ENCODE measurements at places on chromosomes 16 and 17.

GRCh38 chr16:70421473-70422311, 17.2 kb downstream of the ST3GAL2 start:
- no peak for DNase-seq

DNA sequence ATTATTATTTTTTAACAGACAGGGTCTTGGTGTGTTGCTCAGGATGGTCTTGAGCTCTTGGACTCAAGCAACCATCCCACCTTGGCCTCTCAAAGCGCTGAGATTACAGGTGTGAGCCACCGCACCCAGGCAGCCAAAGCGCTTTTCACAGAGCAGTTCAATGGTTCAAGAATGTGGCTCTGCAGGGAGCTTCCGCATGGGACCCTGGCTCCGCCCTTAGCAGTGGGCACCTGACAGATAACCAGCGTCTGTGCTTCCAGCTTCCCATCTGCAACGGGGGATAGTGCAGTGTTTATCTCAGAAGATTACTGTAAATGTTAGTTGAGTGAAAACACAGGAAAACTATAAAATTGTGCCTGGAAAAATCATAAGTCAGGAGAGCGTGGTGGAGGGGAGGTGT, 99.4 kb downstream of the KCNJ12 start:
- no peak for DNase-seq

DNA sequence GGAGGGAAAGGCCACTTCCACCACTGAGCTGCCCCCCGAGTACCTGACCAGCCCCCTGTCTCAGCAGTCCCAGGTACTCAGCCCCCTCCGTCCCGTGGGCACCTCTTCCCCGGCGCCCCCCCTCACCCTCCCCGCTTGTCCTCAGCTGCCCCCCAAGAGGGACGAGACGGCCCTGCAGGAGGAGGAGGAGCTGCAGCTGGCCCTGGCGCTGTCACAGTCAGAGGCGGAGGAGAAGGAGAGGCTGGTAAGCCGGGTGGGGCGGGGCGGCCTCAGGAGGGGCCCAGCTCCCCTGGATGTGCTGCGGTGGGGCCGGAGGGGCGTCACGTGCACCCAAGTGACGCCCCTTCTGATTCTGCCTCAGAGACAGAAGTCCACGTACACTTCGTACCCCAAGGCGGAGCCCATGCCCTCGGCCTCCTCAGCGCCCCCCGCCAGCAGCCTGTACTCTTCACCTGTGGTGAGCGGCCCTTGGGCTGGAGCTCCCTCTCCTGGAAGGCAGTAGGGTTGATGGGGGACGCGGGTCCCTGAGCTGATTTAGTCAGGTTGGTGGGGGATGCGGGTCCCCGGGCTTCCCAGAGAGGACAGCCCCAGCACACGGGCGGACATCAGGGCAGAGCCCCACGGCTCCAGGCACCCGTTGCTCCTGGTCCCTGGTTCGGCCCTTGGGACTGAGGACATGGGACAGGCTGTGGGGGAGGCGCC, 9.5 kb upstream of the MRPL12 start:
- no peak for DNase-seq

DNA sequence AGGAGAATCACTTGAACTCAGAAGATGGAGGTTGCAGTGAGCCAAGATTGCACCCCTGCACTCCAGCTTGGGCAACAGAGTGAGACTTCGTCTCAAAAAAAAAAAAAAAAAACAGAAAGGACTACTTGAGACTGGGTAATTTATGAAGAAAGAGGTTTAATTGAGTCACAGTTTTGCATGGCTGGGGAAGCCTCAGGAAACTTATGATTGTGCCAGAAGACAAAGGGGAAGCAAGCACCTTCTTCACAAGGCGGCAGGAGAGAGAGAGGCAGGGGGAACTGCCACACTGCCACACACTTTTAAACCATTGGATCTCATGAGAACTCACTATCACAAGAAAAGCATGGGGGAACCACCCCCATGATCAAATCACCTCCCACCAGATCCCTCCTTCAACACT, 9.0 kb upstream of the MILR1 start:
- DNase-seq = no peak

GRCh38 chr17:31250229-31250628, 46.8 kb downstream of the OMG start:
- DNase-seq = no peak

- no peak for DNase-seq
Observed at GRCh38 chr17:17313350-17313991, 10.3 kb downstream of the NT5M start.

DNA sequence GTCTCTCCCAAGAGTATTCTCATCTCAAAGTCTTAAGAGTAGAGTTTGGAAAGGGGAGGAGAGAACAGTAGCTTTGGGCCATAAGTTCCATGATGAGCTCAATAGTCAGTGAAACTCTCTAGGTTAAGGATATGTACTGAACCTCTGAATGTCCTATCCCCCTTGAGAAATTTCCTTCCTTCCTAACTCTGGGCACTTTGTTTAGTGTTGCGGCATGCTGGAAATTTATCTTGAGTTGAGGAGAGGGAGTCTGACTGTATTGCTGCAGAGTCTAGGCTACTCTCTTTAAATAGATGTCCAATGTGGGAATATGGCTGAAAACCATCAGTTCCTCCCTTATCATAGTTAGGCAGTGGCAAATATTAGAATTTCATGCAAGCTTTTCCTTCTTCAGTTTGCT, 16.1 kb downstream of the MRTFB start:
- DNase-seq = no peak

- DNase-seq = no peak
Observed at GRCh38 chr17:78831688-78832540, 8.7 kb downstream of the USP36 start.

GRCh38 chr17:62098623-62099231, 33.6 kb upstream of the MED13 start:
- DNase-seq = no peak

GRCh38 chr16:84819644-84820304, at the start of gene CRISPLD2:
CRISPLD2 (plus strand) TSS chr16:84819985; CDS start chr16:84838496, 18,511 bp downstream.
- peak; percentile 10 for DNase-seq

DNA sequence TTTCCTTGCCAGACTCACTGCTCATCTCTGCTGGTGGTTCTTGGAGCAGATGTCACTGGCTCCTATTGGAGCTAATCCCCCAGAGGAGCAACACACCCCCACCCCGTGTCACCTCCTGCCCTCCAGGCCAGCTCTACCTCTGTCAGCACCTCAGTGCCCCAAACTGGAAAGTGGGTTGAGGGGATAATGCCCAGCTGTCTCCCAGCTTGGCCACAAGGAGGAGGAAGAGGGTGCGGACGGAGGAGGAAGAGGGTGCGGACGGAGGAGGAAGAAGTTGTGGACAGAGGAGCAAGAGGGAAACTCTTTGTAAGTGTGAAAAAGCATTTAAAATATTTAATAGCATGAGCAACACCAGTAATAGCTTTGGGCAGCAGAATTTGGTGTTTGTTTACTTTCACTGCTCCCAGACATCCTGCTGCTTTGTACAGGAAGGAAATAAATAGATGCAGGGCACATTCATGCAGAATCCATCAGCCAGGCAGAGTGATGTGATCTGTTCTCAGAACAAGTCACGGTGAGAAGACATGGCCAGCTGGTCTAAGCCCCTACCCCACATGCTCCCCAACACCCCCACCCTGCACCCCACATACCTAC, 82.5 kb downstream of the C17orf67 start:
- no peak for DNase-seq

DNA sequence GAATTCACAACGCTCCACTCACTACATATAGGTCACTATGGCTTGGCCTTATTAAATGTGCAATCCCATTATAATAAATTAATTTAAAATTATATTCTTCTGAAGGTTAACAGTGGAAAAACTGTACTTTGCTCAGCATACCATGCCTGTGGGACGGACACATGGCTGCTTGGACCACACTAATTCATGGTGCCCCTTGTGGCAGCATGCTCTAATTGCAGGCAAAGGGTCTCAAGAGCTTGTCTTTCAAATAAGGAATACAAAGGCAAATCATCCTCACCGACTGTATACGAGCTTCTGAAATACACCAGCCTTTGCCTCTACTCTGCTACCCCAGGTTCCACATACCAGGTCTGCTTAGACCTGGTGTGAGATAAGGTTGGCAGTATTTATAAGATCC, 11.7 kb downstream of the SMPD3 start:
- DNase-seq = no peak

DNA sequence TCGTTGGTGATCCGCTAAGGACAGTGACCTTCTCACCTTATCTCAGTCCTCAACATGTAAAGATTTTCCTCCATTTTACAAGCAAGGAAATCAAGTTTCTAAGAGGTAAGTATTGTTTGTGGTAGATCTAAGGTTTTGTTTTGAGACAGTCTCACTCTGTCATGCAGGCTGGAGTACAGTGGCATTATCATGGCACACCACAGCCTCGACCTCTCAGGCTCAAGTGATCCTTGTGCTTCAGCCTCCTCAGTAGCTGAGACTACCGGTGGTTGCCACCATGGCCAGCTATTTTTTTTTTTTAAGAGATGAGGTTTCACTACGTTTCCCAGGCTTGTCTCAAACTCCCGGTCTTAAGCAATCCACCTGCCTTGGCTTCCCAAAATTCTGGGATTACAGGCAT, 34.9 kb downstream of the PRKCA start:
- no peak for DNase-seq

- DNase-seq = no peak
Observed at GRCh38 chr17:48915459-48916282, 7.5 kb downstream of the UBE2Z start.

- DNase-seq = no peak
Observed at GRCh38 chr16:89170346-89171215, 967 bp upstream of the CDH15 start.

- DNase-seq = no peak
Observed at GRCh38 chr17:75681289-75681688, 14.2 kb downstream of the SAP30BP start.

GRCh38 chr16:50521246-50521900, 26.8 kb upstream of the NKD1 start:
- DNase-seq = no peak

DNA sequence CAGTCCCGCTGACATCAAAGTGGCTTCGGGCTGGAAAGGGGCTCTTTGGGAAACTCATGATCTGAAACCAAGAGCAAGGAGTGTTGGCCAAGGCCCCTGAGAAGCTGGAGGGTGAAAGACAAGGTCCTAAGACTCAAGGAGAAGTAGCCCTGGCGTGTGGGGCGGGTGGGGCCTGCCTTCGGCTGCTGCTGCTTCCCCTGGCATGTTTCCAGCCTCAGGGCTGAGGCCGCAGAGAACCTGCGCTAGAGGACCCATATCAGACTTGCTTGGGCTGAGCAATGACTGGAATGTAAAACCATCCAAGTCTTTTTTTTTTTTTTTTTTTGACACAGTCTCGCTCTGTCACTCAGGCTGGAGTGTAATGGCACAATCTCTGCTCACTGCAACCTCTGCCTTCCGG, 67.5 kb upstream of the GCSH start:
- no peak for DNase-seq

DNA sequence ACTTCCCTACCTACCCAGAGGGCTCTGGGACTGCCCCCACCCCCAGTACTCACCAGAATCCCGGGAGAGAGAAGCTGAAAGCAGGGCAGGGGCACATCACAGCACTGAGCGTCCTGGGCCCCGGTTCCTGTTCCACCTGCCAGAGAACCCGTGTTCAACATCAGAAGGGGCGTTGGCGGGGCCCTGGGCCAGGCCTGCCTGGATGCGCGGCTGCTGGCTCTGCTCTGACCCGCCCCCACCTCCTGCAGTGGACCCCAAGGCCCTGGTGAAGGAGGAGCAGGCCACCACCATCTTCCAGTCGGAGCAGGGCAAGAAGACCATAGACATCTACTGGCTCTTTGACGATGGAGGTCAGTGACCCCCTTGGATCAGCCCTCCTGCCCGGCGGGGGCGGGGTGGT, 27.7 kb downstream of the SLC12A3 start:
- no peak for DNase-seq

DNA sequence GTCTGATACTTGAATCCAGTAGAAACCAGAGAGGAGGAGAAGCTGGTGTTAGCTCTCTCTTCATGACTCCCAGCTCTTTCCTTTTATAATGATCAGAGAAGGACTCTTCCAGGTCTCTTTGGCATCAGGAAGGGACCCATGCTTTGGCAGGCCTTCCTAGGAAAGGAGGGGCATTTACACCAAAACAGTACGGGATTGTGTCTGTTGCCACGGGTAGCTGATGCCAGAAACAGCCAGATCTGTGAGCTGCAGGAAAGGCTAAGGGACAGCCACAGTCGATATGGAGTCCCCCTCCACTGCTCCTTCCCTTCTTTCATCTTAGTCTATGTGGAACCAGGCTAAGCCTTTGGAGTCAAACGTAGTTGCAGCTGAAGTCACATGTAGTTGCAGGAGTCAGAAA, 9.3 kb downstream of the CEP295NL start:
- DNase-seq = no peak

- no peak for DNase-seq
Observed at GRCh38 chr16:79825002-79825401, 224.5 kb upstream of the MAF start.

DNA sequence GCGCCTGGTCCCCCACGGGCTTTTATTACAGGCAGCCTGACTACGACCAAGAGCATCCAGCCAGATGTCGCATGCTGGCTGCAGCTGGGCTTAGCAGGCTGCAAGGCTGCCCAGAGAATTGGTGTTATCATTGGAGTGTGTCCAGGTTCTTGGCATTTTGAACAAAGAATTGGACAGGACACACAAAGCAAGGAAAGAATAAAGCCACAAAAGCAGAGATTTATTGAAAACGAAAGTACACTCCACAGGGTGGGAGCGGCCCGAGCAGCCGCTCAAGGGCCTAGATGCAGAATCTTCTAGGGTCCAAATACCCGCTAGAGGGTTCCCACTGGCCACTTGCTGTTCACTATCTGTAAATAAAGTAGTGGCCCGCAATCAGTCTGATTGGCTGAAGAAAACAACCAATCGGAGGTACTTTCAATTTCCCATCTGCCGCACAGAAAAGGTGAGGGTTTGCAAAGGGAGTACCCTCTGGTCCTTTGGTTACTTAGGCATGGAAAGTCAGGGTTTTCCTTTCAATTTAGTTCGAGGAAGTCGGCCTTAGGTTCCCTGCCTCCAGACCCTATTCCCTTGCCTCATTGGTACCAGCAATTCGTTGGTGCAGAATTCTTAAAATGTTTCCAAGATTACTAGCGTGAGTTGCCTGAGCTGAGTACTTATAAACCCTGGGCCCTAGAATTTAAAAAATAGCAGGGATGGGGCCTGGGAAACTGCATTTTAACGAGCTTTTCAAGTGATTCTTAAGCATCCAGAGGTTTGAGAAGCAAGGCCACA, 38.5 kb upstream of the CNEP1R1 start:
- DNase-seq = no peak

- DNase-seq = no peak
Observed at GRCh38 chr17:1506649-1507267, 9.7 kb downstream of the INPP5K start.

DNA sequence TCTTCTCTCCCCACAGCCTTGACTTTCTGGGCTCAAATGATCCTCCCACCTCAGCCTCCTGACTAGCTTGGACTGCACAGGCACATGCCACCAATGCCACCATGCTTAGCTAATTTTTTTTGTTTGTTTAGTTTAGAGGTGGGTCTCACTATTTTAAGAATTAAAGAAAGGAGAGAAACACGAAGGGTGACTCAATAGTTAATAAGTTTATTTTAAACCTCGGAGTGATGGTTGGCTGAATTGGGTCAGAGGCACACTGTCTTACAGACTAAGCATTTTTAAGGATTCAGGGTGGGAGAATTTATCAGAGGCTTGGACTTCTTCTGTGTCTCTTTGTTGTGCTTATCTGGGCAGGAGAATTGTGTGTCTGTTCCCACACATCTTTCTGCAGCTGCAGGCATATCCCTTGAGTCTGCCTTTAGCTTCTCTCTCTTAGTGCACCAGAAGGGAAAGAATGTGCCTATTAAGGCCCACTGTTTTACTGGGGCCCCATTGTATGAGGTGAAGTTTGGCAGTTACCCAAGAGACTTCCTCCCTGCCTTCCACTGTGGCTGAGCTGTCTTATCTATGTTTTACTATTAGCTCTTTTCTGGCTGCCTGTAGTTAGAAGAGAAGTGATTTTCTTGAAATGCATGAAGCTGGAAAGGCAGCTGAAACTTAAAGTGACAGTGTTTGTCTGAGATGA, 2172.0 kb downstream of the TP53TG3F start:
- no peak for DNase-seq

Data from cortex of kidney (tissue), 1 donor.